ENCODE measurements at places on chromosomes 5 and 9.

GRCh38 chr5:171311322-171312077 lies 2.5 kb downstream of the TLX3 start:
- DNase-seq = no peak

DNA sequence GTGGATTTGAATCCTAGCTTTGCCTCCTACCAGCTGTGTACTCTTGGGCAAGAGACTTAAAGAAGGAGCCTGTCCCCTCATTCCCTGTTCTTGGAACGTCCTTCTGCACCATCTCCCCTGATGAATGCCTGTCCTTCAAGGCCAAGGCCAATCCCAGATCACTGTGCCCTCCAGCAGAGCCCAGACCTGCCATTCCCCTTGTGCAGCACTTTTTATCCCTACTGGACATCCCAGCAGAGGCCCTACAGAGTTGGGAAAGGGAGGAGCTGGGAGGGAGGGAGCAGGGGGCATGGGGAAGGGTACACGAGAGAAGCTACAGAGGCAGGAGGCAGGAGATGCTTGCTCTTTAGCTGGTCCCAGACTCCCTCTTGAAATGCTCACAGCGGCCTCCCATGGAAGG lies 223.9 kb downstream of the PBX3 start:
- DNase-seq = no peak

- DNase-seq = no peak
Observed at GRCh38 chr9:99474186-99474585, 252.1 kb downstream of the SEC61B start.

- no peak for DNase-seq
Observed at GRCh38 chr9:101711330-101711941, 27.0 kb downstream of the GRIN3A start.

Measured in AG04450 (cell line).